Fibroblast of skin of right quadriceps (primary cell): ENCODE measurements at places on chromosomes 3 and 15.

GRCh38 chr3:126781406-126781805, 77.4 kb downstream of the CHCHD6 start:
- no peak for DNase-seq

GRCh38 chr3:28574036-28574435, 225.4 kb upstream of the AZI2 start:
- no peak for DNase-seq

GRCh38 chr15:101027273-101027901, 108.2 kb downstream of the LRRK1 start:
- DNase-seq = no peak

DNA sequence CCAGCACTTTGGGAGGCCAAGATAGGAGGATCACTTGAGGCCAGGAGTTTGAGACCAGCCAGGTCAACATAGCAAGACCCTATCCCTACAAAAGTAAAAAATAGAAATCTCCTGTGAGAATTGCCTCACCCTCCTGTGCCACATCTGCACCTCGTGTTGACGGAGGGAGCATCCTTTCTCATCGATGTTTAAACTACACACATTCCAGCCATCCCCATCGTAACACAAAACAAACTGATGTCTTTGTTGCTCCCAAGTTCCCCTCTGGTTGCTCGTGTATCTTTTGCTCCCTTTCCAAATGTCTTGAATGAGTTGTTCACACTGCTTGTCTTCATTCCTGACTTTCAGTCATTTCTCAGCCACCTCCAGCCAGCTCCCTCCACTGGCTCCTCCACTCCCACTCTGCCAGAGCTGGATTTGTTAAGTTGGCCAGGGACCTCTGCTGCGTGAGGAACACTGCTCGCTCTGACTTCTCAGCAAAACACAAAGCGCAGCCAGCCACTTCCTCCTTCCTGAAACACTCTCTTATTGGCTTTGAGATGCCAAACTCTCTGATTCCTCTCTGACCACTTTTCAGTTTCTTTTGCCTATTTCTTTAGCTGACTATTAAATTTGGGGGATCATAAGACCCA, 53.6 kb upstream of the ATP13A3 start:
- no peak for DNase-seq

GRCh38 chr3:159859836-159860235, 128.8 kb upstream of the IL12A start:
- no peak for DNase-seq

GRCh38 chr3:151843275-151843674, 29.4 kb downstream of the AADAC start:
- DNase-seq = no peak

- DNase-seq = peak; percentile 28
Observed at GRCh38 chr3:115402651-115403050, 220.7 kb upstream of the GAP43 start.

DNA sequence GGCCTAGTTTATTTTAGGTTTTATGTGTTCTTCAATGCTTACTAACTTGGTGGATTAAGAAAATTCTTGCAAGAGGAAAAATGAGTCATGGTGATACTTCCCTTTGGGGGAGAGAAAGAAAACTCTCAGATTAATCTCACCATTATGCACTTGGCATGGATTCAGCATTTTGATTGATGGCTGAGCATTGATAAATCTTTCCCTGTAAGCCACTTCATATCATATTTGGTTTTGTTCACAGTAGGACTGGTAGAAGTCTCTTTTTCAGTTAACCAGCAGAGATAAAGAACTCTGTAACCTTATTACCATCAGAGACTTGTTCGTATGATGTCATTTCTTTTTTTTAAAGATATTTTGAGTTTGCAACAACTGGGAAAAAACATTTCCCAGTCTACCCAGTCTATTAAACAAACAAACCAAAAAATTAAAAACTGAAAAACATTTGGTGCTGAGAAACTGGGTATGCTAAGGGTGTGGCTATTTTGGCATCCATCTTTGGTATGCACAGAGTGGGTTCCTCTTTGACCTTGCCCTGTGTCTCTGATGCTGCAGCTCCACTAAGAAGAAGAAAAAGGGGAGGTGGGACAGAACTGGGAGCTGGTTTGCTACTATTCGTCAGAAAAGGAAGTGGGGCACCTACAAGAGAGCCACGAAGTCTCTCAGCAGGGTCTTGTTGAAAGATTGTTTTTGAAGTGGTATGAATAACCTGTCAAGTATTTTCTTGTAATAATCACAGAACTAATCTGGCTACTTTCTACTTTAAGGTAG, 17.2 kb downstream of the TMOD3 start:
- peak; percentile 76 for DNase-seq

- DNase-seq = peak; percentile 85
Observed at GRCh38 chr3:29914861-29915524, 634.1 kb downstream of the RBMS3 start.

DNA sequence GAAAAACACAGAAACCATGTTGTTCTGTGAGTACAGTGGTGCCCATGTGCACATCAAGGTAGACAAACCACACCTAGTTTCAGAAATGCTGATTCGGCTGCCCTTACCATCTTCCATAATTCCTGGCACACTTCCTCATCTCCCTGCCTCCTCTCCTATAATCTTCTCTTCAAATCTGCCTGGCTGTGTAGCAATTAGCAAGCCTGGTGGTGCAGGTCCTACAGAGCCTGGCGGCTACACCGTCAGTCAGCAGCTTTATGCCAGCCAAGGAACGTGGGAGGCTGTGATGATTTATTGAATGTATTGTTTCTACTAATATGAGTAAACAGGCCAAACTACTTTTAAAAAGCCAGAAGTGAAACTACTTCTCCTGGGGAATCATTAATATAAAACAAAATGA, 106.8 kb downstream of the SEMA6D start:
- no peak for DNase-seq
